NCI-H187 treated with DMSO at 0.1 percent for 48 hours (cell line): ENCODE measurements at places on chromosomes 6 and 20.

- DNase-seq, result no peak
Measured at GRCh38 chr20:23679133-23680092, 9.4 kb downstream of the CST4 start.

- no peak for DNase-seq
Measured at GRCh38 chr6:135282395-135282794, 101.3 kb downstream of the MYB start.

- no peak for DNase-seq
Measured at GRCh38 chr6:154125421-154125820, 86.4 kb downstream of the OPRM1 start.

DNA sequence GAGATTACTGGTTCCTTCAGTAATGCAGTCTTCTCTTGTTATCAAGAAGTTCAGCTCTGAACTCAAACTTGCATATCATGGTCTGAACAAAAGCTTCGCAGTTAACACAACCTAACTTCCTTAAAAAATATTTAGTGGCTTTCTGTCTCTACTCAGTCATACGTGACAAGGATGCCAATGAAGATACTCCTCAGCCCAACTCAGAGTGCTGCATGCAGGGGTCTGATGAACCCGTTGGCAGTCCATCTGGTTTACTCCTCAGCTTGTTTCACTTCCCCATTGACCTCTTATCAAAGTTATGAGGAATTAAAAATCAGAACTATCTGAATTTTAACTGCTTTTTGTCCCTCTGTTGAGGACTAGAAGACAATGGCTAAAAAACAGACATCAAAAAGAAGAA is 56.6 kb upstream of the RIN2 start:
- DNase-seq, result no peak

DNA sequence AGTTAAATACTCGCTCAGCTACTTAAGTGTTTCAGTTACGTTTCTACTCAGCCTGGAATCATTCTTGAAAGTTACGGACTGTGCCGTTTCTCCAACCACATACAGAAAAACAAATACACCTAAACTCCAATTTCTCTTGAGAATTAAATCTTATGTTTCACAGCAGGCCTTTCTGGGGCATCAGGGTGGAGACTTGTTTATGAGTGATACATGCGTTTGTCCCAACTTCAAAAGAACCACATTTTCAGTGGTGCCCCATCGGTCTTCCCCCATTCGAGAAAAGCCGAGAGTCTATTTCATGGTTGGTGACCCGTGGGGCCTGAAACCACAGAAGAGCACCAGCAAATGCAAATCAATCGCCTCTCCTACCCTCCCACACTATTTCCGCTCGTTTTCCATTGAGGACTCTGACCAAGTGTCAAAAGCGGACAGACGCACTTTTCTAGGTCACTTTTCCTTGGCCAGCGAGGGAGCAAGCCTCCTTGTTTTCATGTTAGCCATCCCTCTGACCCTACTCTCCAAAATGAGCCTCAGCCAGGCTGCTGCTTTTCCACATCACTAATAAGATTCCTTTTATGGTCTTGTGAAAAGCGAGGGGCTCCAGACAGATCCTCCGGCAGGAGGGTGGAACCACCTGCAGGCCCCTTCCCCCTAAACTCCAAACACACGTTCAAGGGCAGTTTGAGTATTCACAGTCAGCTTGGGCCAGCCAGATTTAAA is 3.1 kb downstream of the JAG1 start:
- no peak for DNase-seq

- no peak for DNase-seq
Measured at GRCh38 chr6:44514576-44515193, 127.2 kb downstream of the CDC5L start.

DNA sequence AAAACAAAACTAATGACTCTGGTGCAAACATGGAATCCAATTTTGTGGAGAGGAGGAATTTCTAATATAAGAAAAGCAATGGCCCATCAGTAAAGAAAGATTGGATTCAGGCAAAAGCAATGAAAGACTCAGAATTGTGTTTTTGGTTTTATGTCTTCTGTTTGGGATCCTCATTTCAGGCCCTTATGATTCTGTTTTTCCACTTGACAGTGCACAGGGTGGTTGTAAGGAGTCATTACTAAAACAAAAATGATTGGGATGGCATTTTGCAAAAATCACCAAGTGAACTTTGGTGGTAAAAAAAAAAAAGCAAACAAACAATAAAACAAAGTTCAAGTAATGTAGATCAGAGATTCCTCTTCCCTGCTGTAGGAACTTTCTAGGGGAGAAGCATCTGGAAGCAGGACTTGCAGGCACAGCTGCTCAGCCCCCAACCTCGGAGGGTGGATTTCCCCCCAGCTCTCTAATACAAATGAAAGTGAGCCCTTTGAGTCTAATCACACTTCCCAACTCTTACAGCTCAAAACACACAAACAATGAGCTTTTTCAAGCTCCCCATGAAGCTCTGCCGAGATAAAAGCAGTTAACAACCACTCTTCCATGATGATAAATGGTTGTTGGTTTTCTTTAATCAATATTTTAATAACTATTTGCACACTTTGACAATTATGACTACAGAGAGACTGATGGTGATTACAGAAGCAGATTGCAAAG is 177.7 kb downstream of the ZDHHC14 start:
- no peak for DNase-seq

DNA sequence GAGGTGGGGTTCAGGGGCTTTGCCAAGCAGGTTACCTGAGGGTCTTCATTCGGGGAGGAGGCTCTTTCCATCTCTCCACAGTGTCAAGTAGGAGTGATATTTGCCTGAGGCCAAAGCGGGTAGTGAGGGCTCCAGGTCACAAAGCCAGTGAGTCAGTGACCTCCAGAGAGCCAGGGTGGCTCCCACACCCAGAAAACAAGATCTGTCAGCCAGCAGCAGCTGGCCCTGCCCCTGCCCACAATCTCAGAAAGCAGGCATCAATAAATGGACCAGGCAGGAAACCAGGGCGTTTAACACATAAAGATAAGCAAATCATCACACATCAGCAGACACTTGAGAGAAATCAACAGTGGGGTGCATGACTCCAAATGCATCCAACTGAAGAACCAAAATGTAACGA is 250.8 kb downstream of the CDH26 start:
- no peak for DNase-seq

- no peak for DNase-seq
Measured at GRCh38 chr6:12026120-12026519, 14.0 kb downstream of the HIVEP1 start.

- DNase-seq, result no peak
Measured at GRCh38 chr20:9300534-9300933, 213.9 kb upstream of the LAMP5 start.

- DNase-seq, result no peak
Measured at GRCh38 chr6:139721954-139722353, 347.5 kb upstream of the CITED2 start.
